Right renal pelvis (tissue), 4 donors: ENCODE measurements at places on chromosomes 2 and 18.

GRCh38 chr2:133193544-133194361 is 374.5 kb downstream of the NCKAP5 start:
- DNase-seq: no peak

DNA sequence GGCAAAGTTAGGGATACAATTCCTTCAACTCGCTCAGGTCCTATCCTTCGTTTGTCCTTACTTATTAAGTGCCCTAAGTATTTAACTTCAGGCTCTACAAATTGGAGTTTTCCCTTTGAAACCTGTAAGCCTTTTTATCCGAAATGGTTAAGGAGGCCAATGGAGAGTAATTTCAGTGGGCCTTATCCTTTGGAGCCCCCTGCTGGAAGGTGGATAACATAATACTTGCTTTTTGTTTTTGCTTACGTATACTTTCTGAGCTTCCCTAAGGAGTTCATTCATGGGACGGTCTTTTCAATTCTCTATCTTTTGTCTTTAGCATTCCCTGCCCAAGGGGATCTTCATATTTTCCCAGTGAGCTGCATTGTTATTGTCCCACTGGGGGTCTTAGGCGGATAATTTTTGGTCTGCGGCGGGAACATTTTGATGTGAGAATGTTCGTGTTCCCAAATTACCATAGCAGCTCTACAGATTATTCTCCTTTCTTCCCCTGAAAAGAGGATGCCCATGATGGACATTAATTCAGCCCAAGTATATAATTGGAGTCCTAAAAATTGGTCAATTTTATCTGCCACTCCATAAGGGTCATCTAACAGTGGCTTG is 34.4 kb upstream of the TRAPPC8 start:
- DNase-seq: peak; percentile 22

- no peak for DNase-seq
These were observed 161.9 kb upstream of the CRIM1 start for GRCh38 chr2:36193680-36194079.

GRCh38 chr2:240136671-240137292 is 677 bp upstream of the COPS9 start:
- DNase-seq: no peak

GRCh38 chr18:42950732-42951131 is 164.8 kb downstream of the RIT2 start:
- no peak for DNase-seq

DNA sequence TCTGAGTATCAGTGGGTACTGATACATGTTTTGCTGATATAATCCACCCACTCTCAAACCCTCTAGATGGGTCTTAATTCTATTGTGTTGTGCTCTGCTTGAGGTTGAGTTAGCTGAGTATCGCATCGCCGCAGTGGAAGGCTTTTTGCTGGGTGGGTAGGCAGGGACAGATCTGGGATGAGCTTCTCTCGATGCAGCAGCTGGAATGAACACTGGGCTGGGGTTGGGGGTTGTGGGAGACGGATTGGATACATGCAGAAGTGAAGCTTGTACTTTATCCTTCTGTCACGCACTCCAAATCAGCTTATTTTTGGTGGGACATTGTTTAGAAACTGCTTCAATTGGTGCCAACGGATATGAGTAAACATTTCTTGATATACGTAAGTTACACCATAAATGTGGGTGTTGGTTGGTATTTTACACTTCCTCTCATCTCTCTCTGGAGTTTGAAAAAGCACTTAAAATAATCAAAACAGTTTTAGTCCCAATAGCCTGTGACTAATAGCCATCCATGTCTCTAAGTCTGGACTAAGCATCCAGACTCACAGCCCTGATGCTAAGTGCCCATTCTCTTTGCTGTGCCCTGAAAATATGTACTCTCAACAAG is 107.1 kb downstream of the POLE4 start:
- DNase-seq: no peak

DNA sequence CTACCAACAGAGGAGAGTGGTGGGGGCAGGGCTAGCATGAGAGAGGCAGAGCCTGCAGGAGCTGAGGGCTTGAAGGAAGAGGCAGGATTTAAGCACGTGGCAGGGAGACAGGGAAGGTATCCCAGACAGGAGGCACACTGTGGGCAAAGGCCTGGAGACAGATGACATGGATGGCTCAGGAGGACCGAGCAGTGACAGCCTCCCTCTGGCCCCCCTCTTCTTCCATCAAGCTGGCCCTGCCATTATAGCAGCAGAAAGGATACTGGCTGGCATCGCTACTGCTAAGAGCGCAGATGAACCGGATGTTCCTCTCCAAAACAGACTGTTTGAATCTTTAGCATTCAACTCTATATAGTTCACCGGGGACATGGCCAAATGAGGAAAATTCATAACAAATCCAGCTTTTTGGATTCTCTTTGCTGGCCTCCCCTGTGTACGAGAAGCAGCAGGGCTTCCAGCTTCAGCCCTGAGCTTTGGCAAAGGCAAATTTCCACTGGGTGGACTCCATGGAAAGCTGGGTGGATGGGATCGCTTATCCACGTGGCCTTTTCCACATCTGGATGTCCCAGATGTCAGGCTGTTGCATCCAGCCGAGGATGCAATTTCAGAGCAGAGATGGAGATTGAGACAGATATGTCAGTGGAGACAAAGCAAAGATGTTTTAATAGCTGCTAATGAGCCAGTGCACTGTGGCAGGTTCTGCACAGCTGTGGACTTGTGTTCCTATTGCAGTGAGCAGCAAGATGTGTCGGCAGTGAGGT is 36.2 kb downstream of the CAPN13 start:
- DNase-seq: no peak

DNA sequence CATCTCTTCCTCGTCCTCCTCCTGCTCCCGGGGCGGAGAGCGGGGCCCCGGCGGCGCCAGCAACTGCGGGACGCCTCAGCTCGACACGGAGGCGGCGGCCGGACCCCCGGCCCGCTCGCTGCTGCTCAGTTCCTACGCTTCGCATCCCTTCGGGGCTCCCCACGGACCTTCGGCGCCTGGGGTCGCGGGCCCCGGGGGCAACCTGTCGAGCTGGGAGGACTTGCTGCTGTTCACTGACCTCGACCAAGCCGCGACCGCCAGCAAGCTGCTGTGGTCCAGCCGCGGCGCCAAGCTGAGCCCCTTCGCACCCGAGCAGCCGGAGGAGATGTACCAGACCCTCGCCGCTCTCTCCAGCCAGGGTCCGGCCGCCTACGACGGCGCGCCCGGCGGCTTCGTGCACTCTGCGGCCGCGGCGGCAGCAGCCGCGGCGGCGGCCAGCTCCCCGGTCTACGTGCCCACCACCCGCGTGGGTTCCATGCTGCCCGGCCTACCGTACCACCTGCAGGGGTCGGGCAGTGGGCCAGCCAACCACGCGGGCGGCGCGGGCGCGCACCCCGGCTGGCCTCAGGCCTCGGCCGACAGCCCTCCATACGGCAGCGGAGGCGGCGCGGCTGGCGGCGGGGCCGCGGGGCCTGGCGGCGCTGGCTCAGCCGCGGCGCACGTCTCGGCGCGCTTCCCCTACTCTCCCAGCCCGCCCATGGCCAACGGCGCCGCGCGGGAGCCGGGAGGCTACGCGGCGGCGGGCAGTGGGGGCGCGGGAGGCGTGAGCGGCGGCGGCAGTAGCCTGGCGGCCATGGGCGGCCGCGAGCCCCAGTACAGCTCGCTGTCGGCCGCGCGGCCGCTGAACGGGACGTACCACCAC is 2.1 kb downstream of the GATA6 start:
- no peak for DNase-seq

DNA sequence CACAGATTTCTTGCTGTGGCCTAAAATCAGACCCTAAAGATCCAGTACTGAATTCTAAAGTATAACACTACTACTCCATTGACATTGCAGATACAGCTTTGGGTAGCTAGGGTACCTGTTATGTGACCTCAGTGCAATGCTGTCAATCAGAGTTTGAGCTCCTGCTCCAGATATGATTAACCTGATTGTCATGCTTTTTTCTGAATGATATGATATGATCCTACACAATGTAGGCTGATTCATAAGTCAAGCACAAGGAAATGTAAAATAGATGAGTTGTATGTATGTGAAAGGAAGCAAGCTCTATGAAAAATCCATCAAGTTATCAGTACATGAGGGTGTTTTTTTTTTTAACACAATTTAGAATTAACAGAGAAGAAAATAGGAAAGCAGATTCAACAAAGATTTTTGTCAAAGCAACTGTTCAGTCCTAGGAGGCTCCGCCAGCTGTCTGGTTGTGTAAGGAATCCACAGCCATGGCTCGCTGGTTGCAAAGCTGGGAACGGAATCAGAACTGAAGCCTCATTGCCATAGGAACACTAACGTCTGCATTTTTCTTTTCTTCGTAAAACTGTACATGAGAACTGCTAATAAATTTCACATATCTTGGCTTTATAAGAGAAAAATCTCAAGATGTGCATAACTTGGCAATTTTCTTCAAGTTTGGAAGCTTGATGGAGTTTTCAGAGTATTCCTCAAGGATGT is 52.9 kb downstream of the NR4A2 start:
- DNase-seq: no peak

- DNase-seq: no peak
These were observed 92.3 kb downstream of the PRKCE start for GRCh38 chr2:45743531-45744396.

DNA sequence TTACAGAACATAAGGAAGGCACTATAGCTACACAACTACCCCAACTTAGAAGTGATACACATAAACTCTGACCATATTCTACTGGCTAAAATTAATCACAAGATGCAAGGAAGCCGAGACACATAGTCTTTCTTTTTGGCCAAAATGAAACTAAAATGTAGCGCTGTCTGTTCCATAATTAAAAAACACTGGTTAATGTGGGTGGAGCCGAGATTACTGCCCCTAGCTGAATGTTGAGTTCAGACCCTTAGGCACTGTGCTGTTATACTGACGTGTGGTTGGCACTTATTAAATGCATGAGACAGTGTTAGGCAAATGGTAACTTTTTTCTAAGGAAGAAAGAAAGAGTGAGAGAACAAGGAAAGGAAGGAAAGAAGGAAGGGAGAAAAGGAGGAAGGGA is 254.6 kb upstream of the RND3 start:
- no peak for DNase-seq

DNA sequence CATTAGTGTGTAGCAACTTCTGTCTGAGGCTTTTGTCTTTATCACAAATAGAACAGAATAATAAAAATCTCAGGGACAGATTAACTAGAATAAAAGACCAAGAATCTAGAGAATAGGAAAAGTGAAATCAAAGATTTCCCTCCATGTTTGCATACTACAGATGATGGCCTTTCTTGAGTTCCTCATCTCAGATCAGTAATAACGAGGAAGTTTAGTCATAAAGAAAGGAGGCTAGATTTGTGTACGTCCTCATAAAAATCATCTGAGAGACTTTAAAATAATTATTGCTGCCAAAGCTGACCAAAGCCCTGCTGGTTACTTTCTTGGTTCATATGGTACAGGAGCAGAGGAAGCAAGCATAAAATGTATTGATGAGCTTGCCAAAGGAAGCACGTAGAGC is 117.3 kb downstream of the MIB1 start:
- DNase-seq: no peak

DNA sequence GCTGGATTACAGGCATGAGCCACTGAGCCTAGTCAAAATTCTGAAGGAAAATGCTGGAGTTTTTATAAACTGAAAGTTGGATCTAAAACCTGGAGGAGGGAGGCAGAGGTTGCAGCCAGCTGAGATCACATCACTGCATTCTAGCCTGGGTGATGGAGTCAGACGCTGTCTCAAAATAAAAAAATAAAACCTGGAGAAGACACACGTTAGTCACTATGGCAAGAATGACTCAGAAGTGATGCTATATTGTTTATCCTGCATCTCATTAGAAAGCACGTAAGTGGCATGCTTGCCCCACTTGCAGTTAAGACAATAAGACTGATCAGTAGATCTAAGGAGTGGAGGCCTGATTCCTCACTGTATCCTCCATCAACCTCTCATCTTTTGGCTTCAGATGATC is 106.6 kb upstream of the STON1 start:
- DNase-seq: no peak

- no peak for DNase-seq
These were observed 245.9 kb downstream of the TFCP2L1 start for GRCh38 chr2:121038891-121039616.

DNA sequence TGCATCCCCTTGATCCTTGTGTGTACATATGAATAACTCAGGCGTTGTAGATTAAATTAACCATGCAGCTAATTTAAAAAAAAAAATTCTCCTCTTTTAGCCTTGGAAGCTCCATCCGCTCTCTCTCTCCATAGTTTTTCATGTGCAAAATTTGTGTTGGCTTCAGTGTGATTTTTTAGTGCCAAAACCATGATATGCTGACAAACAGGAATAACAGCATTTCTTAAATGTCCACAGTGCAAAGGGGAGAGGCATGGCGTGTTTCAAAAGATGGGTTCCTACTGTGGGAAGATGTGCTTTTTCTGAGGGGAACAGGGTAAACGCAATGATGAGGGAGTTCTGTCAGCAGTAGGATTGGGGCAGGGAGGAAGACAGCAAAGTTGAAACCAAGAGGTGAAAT is 247.0 kb downstream of the ICOS start:
- DNase-seq: no peak

DNA sequence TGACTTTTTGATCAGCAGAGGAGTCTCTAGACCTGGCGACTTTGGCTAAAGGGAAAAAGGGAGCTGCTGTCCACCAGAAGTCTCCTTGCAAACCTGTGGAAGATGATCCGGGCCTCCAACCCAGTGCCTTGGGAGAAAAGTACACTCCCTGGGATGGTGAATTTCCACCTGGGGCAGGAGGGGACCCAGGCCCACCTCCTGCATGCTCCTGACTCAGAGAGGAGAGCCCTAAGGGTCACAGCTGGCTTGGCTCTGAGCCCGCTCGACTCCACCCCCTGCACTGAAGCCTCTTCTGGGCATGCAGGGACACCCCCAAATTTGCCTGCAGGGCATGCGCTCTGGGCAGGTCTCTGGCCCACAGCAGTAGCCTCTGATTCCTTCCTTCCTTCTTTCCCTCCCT is 66.5 kb downstream of the PDCL3 start:
- no peak for DNase-seq

- no peak for DNase-seq
These were observed 1193.9 kb upstream of the CELF4 start for GRCh38 chr18:38759457-38759856.

GRCh38 chr2:197001921-197002320 is 75.4 kb upstream of the PGAP1 start:
- no peak for DNase-seq

- DNase-seq: no peak
These were observed 68.9 kb downstream of the BIRC6 start for GRCh38 chr2:32425719-32426141.

GRCh38 chr2:29530281-29530680 is 391.1 kb downstream of the ALK start:
- no peak for DNase-seq

DNA sequence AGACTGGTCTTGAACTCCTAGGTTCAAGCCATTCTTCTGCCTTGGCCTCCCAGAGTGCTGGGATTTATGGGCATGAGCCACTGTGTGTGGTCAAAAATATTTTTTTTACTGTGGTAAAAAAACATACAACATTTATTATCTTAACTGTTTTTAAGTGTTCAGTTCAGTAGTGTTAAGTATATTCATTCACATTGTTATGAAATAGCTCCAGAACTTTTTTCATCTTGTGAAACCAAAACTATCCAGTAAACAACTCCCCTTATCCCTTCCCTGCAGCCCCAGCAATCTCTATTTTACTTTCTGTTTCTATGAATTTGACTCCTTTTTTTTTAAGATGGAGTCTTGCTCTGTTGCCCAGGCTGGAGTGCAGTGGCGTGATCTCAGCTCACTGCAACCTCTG is 9.3 kb downstream of the RMC1 start:
- DNase-seq: no peak
